Posterior vena cava (tissue), 2 donors: ENCODE measurements at places on chromosomes 4 and X.

DNA sequence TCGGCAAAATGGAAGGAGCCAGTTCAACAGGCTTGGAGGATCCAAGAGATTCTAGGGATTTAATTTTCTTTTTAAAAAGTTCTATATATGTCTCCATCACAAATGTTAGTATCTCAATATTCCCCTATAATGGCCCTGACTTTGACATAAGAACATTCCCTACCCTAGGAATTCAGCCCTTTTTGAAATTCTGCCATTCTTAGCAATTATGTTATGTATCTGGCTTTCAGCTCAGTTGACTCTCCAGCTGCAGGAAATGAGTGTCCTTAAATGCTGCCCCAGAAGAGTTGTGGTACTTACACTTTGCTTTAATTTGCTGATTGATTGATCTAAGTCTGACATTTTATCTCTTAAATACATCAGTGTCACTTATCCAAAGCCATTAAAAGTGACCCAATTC, 1454.3 kb downstream of the FSTL5 start:
- DNase-seq: no peak

GRCh38 chrX:136712650-136713310, 64.8 kb downstream of the CD40LG start:
- no peak for DNase-seq

- peak; percentile 70 for DNase-seq
These were observed 10.1 kb downstream of the C4orf50 start for GRCh38 chr4:6008092-6008551.

DNA sequence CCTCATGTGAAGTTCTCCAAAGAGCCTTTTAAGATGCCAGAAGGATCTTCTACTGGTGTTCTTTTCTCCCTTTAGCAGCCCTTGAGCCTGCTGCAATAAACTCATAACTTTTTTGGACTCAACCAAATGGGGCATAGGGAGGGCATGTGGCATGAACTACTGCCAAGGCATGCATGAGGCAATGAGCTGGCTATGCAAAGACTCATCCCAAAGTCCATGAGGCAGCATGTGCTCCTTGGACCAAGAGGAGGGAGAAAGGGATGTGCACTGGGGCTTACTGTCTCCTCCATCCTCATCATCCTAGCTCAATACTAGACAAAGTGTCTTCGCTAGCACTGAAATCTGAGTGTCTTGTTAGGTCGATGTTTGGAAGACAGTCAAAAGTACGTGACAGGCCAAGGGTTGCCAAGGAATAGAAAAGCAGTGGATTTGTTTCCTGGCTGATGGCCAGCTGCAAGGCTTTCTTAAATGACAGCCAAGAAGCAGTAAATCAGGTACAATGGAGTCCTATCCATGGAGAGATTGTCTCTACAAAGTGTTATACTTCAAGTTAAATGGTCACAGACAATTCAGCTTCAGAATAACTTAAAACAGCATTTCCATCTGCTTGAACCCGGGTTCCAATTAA, 44.5 kb upstream of the ATXN3L start:
- no peak for DNase-seq

- no peak for DNase-seq
These were observed 31.6 kb downstream of the ADH7 start for GRCh38 chr4:99403380-99404184.

GRCh38 chr4:152947311-152947710, 11.2 kb downstream of the FHDC1 start:
- no peak for DNase-seq

GRCh38 chr4:22720091-22720490, 27.4 kb downstream of the GBA3 start:
- no peak for DNase-seq

- no peak for DNase-seq
These were observed 33.4 kb downstream of the RUFY3 start for GRCh38 chr4:70754990-70755688.

DNA sequence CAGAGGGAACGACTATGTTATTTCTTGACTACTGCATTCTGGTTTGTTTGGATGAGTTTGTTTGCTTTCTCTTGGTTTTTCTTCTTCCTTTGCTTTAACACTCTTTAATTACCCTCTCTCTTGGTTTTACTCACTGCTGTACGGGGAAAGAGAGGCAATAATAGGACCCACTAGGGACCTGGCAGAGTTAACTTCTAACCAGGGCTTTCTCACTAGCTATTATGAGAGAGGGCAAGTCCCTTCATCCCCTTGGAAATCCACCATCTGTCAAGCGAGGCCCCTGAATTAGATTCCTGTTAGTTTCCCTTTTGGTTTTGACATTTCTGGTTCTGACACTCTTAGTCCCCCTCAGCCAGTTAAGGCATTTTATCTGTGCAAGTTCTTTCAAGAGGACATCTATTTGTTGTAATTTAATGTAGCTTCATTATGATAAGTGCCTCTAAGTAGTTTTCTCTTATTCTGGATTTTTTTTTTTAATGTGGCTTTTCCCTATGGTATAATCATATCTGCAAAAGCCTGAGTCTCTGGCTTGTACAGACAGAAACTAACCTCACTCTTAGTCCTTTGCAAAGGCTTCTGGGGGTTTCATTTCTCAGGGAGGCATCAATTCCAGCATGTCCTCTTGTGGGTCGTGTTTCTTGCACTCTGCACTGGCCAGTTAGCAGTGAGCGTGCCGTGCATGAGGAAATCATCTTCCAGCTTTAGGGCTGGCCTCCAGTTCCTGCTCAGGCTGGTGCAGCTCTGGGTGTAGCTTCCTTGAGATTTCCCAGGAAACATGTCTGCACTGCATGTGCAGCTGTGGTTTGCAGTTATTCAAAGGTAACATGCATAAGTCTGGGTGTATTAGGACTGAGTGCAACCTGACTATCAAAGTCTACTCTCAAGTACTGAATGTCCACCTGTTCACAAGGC, 221.3 kb downstream of the STIM2 start:
- DNase-seq: no peak

GRCh38 chr4:41935652-41936021, 408 bp downstream of the TMEM33 start:
- DNase-seq: no peak
